ENCODE measurements at places on chromosomes 16 and 17.

GRCh38 chr16:68082629-68083238 is 2.4 kb upstream of the NFATC3 start:
- DNase-seq, result no peak

- DNase-seq, result no peak
Observed at GRCh38 chr16:72604375-72604774, 432.4 kb upstream of the PMFBP1 start.

- no peak for DNase-seq
Observed at GRCh38 chr17:59669944-59670343, 37.3 kb downstream of the PTRH2 start.

- no peak for DNase-seq
Observed at GRCh38 chr16:54398986-54399385, 112.4 kb upstream of the IRX3 start.

GRCh38 chr17:10785295-10785694 is 18.6 kb downstream of the TMEM238L start:
- no peak for DNase-seq

DNA sequence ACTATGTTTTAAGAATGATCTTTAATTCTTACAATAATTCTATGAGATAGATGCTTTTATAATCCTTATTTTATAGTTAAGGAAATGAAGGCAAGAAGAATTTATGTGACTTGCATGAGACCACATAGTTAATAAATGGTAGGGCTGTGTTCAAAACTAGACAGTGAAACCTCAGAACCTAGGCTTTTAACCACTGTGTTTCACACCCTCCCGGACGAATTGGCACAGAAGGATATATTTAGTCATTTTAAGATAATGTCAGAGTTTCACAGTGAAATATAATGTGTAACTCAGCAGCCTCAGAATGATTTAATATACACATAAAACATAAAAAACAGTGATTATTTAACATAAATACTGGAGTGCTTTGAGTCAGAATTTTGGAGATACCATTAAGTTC is 57.0 kb downstream of the NSRP1 start:
- DNase-seq, result no peak

DNA sequence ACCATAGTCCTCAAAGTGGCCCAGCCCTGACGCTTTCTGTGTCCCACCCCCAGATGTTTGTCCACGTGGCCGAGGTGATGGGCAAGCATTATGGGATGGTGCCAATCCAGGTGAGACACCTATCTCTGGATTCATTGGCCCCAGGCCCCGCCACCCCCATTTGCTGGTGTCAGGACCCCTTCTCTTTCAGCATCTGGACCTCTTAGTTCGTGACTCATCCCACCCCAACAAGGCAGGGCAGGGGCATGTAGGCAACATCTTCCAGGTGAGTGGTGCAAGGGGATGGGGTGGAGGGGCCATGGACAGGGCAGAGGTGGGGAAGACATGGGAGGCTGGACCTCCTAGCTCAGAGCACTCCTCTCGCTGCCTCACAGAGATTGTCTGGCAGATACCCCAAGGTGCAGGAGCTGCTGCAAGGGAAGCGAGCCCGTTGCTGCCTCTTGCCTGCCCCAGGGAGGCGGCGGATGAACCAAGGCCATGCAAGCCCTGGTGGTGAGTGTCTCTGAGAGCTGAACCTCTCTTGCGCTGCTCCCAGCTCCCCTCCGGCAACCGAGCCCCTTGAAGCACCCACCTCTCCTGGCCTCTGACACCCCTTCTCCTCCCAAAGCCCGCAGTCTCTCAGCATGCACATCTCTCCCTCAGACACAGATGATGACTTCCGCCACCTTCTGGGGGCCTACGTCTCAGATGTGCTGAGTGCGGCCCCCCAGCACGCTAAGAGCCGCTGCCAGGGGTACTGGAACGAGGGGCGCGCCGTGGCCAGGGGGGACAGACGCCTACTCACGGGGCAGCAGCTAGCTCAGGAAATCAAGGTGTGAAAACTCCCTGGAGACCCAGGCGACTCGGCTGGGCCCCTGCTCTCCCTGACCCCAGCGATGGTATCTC is 3.6 kb downstream of the RNF112 start:
- no peak for DNase-seq

- peak; percentile 27 for DNase-seq
Observed at GRCh38 chr16:56357241-56357764, 68.0 kb downstream of the AMFR start.

DNA sequence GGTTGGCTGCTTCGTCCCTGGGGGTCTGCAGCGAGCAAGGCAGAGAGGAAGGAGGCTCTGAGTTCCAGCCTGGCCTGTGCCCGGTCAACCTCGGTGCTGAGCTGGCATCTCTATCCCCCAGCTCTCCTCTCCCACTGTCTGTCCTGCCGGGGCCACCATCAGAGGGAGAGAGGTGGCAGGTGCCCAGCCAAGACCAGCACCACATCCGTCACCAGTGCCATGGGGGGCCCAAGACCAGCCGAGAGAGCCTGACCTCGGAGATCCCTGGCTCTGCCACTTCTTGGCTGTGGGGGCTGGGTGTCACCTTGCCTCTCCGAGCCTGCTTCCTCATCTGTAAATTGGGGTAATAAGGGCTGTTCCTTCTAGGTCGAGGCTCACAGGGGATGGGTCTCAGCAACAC is 560 bp upstream of the P2RX1 start:
- DNase-seq, result no peak

DNA sequence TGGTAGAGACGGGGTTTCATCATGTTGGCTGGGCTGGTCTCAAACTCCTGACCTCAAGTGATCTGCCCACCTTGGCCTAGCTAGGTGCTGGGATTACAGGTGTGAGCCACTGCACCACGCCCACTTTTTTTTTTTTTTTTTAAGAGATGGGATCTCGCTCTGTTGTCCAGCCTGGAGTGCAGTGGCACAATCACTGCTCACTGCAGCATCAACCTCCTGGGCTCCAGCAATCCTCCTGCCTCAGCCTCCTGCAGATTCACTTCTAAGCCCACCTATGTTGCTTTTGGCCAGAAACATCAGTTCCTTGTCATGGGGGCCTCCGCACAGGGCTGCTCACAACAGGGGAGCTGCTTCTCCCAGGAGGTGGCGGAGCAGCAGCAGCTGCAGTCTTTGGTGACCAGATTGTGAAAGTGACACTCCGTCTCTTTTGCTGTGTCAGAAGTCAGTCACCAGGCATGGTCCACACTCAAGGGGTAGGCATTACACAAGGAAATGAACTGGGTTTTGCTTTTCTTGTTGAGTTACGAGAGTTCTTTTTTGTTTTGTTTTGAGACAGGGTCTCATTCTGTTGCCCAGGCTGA is 4.5 kb upstream of the NME4 start:
- DNase-seq, result no peak

DNA sequence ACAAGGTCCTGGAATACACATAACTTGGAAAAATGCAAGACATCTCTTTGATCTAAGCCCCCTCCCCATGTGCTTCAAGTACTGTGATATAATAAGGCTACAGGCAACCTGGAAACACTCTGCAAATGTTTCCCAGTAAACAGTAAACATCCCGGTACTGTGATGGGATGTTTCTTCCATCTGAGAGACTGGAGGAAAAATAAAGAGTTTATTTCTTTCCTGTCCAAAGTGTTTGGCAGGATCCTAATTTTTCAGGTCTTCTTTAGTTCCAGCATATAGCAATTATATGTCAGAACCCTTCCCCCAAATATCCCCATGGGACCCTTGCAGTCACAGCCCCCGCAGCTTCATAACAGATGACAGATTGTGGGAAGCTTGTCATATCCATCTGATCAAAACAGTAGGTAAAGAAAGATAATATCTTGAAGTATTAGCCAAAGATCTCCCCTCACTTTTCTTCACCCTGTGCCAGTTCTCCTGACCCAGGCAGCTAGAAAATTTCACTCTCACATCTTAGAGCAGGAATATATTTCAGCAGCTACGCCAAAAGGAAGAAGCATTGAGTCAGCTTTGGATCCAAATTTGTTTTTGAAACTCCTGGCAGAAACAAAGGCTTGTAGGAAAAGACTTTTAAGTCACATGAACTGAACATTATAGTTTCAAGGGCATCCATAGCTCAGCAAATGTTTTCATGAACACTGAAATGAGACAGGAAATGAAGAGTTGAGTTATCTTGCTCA is 141.3 kb downstream of the HS3ST3A1 start:
- no peak for DNase-seq

- DNase-seq, result no peak
Observed at GRCh38 chr17:1750628-1751027, 8.0 kb downstream of the SERPINF2 start.

GRCh38 chr16:4523686-4524085 is 14.9 kb downstream of the CDIP1 start:
- no peak for DNase-seq

DNA sequence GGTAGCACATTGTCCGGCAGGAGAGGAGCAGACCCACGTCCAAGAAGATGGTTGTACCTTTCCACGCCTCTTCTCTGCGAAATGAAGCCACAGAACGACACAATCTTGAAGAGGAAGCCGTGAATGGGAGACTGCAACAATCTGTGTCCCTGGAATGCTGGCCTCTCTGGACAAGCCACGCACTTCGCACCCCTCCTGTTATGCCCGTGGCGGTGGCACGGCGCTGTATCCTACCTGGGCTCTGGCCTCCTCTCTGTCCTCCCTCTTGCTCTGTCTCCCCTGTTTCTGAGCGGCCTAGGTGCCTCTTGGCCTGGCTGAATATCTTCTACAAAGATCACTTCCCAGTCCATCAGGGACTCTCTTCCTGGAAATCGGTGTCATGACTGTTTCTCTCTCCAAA is 717.8 kb downstream of the KCNJ18 start:
- DNase-seq, result no peak

DNA sequence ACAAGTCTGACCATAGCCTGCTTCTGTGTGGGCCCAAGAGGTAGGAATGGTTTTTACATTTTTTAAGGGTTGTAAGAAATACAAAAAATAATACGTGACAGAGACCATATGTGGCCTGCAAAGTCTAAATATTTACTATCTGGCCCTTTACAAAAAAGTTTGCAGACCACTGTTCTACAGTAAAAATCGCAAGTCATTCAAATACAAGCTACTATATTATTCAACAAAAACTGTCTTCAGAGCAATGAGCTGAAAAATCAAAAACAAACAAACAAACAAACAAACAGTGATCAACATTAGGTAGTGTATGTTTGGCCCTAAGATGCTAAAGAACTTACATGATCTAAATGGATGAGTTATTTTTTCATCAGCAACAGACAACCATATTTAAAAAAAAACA is 32.5 kb downstream of the IKZF3 start:
- no peak for DNase-seq

DNA sequence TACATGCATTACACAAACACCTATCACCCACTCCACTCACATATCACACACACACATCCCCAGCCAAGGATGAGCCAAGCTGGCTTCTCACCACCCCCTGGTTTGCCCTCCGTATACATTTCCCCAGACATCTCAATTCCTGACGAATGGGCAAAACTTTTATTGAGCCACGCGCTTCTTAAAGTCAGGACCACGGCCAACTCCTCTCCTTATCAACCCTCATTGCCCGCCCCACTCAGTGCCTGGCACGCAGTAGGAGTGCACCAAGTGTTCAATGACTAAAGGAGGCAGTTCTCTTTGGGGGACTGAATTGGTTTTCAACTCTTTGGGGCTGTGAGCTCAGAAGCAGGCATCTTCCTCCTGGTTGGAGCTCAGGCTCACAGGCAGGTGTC is 22.5 kb upstream of the C16orf78 start:
- no peak for DNase-seq

DNA sequence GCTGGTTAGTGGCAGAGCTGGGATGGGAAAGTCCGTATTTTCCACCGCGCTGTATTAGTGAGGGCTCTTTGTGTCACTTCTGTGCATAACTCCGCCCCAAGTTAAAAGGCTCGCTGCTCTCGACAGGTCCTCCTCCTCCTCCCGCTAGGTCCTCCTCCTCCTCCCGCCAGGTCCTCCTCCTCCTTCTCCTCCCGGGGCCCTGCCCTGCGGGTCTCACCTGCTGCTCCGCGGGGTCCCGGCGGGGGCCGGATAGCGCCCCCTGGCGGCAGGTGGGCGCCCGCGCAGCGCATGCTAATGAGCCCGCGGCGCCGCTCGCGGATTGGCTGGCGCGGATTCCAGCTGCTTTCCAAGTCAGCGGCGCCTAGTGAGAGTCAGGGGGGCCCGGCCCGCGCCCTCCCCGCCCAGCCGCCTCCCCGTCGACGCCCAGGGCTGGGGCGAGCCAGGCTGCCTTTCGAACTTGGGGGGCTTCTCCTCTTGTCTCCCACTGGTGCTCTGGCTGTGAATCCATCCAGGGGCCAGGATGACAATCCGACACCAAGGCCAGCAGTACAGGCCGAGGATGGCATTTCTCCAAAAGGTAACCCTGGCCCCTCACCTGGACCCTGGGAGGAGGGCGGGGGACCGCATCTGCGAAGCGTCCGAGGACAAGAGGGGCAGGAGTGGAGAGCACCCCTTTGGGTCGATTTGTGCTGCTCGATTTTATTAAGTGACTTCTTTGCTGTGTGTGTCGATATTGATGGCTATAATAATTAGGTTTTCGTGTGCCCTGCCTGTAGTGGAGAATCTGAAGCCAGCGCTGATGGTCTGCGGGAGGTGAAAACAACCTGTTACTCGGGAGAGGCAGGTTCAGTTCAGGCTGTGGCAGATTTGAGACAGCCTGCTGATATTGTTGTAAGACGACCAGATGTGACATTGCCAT is at the start of gene RGS9:
Gene RGS9 (plus strand): TSS at position 350 of the 919 bp plus-strand sequence. CDS start 171 bp downstream, at position 521.
- DNase-seq, result peak; percentile 64

DNA sequence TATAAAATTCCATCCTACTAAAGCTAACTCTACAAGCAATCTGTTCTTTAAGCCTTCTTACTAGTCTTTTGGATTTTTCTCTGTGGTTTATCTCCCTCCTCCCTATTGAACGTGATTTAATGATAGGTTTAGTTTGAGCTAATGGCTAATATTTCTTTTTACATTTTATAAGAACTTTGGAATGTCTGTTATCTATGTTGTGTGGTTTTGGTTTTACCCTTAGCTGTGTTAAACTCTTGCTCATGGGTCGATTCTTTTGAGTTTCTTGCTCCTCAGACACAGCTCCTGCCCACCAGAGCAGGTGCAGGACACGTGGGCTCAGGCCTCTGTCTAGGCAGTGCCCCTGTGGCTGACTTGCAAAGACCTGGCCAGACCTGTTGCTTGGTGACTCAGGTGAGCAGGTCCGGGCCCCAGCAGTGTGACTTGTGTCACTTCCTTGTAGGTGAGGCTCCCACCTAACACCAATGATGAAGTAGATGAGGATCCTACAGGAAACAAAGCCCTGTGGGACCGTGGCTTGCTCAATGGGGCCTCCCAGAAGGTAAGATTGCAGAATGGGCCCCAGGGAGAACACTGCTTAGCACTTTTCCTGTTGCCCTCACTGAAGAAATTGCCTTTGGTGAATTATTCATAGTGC is 45.1 kb downstream of the SF3B3 start:
- DNase-seq, result peak; percentile 94

DNA sequence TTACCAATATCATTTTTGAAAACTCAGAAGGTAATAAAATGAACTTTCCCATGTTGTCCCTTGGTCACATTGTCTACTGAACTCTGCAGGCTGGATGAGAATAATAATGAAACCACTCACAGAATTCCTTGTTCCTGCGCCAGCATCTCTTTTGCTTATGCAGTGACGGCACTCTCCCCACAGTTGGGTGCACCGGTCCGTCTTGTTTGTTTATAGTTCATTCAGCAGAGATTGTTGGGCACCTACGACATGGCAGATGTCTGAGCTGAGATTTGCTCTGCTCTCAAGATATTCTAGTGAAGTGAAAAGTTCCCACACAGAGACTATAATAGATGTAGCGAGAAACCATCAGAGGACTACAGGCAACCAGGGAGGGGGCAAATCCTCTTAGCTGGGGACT is 375.7 kb upstream of the CDH11 start:
- no peak for DNase-seq

All from epithelial cell of esophagus (primary cell).